Testis (tissue), 5 donors: ENCODE measurements at places on chromosomes 3 and 15.

- no peak for DNase-seq
- no peak overlapping the region for H3K27ac ChIP-seq
- no peaks in the 10 kb centered on the region for H3K27me3 ChIP-seq
Observed at GRCh38 chr15:65945616-65946015, 76.3 kb downstream of the RAB11A start.

GRCh38 chr15:44682211-44682610 lies 18.7 kb upstream of the SPG11 start:
- H3K27me3 ChIP-seq: no peaks in the 10 kb centered on the region
- H3K4me1 ChIP-seq: no peaks in the 10 kb centered on the region
- no peak overlapping the region for H3K4me3 ChIP-seq
- H3K36me3 ChIP-seq: no peaks in the 10 kb centered on the region

GRCh38 chr3:23894254-23895061 lies 22.3 kb downstream of the NKIRAS1 start:
- peaks cover 5% of the 10 kb centered on the region for H3K4me1 ChIP-seq
- H3K36me3 ChIP-seq: no peaks in the 10 kb centered on the region
- H3K27ac ChIP-seq: no peak overlapping the region
- no peaks in the 10 kb centered on the region for H3K27me3 ChIP-seq
- no peak for DNase-seq

- no peaks in the 10 kb centered on the region for H3K27me3 ChIP-seq
- no peak for DNase-seq
- H3K36me3 ChIP-seq: no peaks in the 10 kb centered on the region
- no peak overlapping the region for H3K4me3 ChIP-seq
- peaks cover 14% of the 10 kb centered on the region for H3K4me1 ChIP-seq
Observed at GRCh38 chr3:125125821-125126245, 70.0 kb upstream of the HEG1 start.

- H3K36me3 ChIP-seq: no peaks in the 10 kb centered on the region
- H3K27me3 ChIP-seq: no peaks in the 10 kb centered on the region
- H3K27ac ChIP-seq: no peak overlapping the region
- no peaks in the 10 kb centered on the region for H3K4me1 ChIP-seq
- H3K4me3 ChIP-seq: no peak overlapping the region
Observed at GRCh38 chr3:30188713-30189112, 417.7 kb upstream of the TGFBR2 start.

DNA sequence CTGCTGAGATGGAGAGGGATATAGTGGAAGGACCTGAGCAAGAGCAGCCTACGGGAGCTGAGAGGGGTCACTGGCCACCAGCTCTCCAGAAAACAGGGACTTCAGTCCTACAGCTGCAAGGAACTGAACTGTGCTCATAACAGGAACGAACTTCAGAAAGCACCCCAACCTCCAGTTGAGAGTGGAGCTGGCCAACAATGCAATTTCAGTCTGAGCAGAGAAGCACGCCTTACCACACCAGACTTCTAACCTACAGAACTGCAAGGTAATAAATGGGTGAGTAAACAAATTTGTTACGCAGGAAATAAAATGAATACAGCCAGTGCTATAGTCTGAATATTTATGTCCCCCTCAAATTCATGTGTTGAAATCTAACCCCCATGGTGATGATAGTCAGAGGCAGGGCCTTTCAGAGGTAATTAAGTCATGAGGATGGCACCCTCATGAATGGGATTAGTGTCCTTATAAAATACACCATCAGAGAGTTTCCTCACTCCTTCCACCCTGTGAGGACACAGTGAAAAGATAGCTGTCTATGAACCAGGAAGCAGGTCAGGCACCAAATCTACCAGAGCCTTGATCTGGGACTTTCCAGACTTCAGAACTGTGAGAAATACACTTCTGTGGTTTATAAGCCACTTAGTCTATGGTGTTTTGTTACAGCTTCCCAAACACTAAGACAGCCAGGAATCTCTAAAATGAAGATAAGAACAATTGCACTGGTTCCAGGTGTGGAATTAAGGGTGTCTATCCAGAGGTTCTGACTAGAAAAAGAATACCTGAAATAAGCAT lies 58.6 kb downstream of the SYNM start:
- peak; percentile 4 for DNase-seq
- no peaks in the 10 kb centered on the region for H3K36me3 ChIP-seq
- H3K27ac ChIP-seq: no peak overlapping the region
- H3K4me3 ChIP-seq: no peak overlapping the region
- no peaks in the 10 kb centered on the region for H3K27me3 ChIP-seq
- no peaks in the 10 kb centered on the region for H3K4me1 ChIP-seq
